Activated T-cell treated with anti-CD3 and anti-CD28 coated beads, Interleukin-2, amount 50 U/mL, for 24 hours (primary cell): ENCODE measurements at places on chromosomes 6 and 20.

- no peak for DNase-seq
Measured at GRCh38 chr6:53411451-53411850, 62.7 kb upstream of the ELOVL5 start.

DNA sequence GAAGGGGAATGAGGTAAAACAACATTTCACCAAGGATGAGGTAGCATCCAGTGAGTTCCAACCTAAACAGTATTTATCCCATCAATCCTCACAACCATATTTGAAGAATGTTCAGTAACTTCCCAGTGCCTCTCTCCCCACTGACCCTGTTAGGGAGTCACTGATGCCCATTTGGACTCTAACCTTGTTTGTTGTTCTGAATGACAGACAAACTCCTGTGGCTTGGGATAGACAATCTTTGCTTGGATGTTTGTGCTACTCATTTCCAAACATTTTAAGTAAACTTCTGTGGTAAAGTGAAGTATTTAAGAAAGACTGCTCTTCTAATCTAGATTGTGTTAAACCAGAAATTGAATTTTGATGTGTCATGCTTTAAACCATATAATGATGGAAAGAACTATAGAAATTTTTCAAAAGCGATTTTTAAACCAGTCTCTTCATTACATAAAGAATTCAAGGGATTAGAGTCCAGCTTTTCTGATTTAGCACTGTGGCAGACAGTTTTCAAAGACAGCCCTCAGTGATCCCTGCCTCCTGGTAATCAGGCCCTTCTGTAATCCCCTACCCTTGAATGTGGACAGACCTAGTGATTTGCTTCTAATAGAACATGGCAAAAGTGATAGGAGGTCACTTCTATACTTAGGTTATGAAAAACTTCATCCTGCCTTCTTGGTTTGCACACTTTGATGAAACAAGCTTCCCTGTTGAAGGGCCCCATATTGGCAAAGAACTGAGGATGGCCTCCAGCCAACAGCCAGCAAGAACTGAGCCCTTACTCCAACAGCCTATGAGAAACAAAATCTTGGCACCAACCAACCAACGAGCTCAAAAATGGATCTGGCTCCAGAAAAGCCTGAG, 191.6 kb downstream of the DST start:
- no peak for DNase-seq

GRCh38 chr6:7171119-7171518, 63.4 kb downstream of the RREB1 start:
- no peak for DNase-seq

DNA sequence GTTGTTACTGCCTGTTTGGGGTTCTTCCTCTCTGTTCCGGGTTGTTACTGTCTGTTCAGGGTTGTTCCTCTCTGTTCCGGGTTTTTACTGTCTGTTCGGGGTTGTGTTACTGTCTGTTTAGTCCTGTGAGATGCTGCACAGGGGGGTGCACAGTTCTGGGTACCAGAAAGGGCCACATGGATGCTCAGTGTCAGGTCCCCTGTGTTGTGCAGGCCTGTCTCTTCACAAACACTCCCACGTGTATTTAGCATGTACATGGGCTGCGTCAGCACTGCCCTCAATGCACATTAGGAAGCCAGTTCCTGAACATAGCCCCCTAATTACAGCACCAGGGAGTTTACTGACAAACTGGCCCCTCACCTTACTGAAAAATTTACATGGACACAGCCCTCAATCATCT, 118.5 kb downstream of the DLL1 start:
- DNase-seq = no peak

DNA sequence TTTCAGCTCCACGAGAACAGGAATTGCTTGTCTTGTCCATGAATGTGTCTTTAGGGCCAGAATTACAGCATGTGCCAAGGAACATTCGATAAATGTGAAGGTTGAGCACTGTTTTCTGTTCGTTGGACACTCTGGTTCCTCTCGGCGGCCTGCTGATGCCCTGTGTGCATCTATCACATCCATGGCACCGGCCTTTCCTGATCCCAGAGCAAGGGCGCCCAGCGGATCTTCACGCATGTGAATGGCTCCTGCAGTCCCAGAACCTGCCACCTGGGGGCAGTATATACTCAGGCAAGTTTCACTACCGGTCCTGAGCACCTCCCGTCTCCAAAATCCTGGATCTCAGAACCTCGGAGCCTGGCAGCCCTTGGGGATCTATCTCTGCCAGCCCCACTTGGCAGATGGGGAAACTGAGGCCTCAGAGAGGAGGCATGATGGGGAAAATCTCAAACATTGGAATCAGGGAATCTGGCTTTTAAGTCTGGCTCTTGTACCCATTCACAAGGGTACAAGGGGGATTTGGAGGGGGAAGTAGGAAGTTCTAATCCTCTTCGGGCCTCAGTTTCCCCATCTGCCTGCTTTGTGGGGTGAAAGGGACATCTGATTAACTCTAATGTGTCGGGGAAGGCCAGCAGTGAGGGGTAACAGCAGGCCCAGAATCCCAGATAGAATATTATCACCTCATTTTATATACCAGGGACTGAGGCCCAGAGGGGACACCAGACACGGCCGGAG, 4.3 kb upstream of the CEBPB start:
- DNase-seq = peak; percentile 94
